ENCODE measurements at places on chromosomes 3 and 15.

DNA sequence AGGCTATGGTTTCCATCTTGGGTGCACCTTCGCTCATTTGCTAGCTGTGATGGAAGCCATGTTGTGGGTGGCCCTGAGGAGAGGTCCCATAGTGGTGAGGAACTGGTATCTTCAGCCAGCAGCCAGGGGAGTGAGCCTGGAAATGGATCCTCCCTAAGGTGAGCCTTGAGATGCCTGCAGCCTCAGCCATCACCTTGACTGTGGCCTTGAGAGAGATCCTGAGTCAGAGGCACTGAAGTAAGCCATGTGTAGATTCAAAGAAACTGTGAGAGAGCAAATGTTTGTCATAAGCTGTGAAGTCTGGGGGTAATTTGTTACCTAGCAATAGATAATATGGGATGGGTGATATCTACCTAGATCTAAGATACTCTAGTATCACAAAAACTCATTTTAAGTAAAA is 105.3 kb downstream of the SNRK start:
- DNase-seq: no peak

GRCh38 chr15:39414201-39414600 is 166.7 kb upstream of the THBS1 start:
- no peak for DNase-seq

DNA sequence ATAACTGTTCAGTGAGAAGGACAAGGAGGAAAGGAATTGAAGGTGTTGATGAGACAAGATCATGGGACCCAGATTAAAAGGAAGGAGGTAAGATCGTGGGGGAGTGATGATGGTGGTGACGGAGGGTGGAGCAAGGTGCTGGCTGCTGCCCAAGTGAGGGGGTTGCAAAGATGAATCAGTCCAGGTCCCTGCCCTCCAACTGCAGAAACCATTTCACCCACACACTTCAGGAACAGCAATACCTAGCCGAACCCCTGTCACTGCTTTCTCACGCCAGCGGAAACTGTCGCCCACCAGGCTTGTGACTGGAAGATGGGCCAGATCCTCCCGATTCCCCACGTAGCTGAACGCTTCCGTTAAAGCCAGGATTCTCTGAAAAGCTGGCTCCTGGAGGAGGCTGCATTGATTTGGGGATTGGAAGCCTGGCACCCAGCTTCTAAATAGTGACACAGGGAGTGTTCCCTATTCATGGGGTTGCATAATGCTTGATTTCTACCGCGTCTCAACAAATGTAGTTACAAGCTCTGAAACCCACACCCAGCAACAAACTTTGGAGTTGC is 3.2 kb upstream of the LSG1 start:
- no peak for DNase-seq

GRCh38 chr3:46664971-46665762 is 28.3 kb downstream of the ALS2CL start:
- DNase-seq: no peak

DNA sequence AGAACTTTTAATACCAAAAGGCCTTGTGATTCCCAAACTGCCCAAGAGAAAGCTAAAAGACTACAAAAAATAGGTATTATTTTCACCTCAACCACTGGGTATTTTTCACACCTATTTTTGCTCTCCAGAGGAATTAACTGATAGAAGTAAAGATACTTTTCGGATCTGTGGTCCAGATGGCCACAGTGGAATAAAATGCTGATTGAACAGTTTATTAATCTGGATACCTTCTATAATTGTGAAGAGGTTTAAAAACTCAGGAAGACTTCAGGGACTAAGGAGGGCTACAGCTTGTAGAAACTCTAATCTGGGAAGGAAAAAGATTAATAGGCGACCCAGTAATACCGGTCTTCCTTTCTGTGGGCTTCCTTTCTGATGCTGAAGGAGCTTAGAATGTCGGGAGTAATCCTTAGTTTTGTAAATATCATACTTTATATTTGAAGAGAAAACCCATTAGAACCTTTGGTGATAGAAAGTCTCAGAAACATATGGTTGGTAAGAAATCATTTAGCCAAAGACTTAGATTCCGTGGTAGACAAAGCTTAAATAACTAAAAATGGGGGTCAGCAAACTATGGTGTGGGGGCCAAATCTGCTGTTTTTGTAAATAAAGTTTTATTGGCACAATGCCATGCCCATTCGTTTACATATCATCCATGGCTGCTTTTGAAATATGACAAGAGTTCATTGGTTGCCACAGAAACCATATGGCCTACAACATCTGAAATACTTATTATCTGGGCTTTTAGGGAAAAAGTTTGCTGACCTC is 47.8 kb downstream of the TTC23 start:
- no peak for DNase-seq

- no peak for DNase-seq
Measured at GRCh38 chr15:31260646-31261265, 65.9 kb upstream of the KLF13 start.

- DNase-seq: no peak
Measured at GRCh38 chr3:135994708-135995337, 29.3 kb downstream of the PPP2R3A start.

DNA sequence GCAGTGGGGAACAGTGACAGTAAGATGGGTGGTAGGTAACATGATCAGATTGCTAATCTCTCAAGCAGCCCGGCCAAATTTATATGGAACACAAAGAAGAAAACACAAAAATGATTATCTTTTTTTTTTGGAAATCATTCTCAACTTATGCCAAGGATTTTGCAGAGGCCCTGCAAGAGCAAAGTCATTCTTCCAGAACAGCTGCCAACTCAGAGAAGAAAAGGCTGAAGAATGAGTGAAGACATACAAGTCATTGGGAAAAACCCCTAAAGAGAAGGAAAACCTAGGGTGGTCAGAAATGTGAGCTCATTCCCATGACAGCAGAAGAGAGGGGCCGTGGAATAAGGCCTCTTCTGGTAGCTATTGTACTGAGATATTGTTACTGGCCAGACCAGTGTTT is 246.7 kb downstream of the SHOX2 start:
- DNase-seq: no peak

GRCh38 chr3:131975047-131975446 is 59.8 kb downstream of the CPNE4 start:
- no peak for DNase-seq

DNA sequence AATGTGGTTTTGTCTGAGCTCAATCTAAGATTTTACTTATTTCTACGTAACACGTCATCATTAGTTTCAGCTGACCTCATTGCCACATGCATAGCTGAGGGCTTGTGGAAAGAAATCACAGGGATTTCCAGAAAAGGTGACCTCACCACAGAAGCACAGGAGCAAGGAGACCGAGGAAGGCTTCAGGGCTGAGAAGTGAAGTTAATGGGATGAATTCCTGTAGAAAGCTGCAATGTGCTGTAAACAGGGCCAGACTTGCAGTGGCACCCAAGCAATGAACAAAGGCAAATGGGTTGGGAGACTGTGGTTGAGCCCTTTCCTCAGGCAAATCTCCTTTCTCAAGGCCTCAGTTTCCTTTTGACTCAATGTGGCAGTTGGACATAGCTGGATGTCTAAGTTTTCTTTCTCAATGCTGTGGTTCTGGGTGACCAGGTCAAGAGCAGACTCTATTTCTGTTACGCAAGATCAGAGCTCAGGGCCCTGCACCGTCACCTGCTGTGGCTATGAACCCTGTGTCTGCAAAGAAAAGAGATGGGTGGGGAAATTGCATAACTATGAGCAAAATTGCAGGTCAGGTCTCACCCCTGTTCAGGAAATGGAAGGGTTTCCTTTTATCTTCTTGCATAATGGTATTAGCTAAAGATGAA is 252.2 kb upstream of the TBL1XR1 start:
- no peak for DNase-seq

DNA sequence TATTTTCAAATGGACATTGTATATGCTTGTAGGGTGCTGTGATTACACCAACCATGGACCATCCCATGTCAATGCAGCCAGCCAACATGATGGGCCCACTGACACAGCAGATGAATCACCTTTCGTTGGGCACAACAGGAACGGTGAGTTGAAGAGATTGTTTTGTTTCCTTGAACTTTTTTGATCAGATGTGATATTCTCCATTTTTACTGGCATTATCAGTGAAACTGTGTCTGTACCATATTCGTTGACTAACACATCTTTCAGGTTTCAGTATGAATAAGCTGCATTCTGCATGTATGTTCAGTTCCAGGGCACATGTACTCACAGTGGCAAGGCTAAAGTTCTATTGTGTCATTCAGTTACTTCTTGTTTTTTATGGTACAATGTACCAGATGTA is 655.2 kb downstream of the RBMS3 start:
- DNase-seq: no peak

GRCh38 chr3:51393134-51393495 is 2.0 kb downstream of the RBM15B start:
- DNase-seq: no peak

DNA sequence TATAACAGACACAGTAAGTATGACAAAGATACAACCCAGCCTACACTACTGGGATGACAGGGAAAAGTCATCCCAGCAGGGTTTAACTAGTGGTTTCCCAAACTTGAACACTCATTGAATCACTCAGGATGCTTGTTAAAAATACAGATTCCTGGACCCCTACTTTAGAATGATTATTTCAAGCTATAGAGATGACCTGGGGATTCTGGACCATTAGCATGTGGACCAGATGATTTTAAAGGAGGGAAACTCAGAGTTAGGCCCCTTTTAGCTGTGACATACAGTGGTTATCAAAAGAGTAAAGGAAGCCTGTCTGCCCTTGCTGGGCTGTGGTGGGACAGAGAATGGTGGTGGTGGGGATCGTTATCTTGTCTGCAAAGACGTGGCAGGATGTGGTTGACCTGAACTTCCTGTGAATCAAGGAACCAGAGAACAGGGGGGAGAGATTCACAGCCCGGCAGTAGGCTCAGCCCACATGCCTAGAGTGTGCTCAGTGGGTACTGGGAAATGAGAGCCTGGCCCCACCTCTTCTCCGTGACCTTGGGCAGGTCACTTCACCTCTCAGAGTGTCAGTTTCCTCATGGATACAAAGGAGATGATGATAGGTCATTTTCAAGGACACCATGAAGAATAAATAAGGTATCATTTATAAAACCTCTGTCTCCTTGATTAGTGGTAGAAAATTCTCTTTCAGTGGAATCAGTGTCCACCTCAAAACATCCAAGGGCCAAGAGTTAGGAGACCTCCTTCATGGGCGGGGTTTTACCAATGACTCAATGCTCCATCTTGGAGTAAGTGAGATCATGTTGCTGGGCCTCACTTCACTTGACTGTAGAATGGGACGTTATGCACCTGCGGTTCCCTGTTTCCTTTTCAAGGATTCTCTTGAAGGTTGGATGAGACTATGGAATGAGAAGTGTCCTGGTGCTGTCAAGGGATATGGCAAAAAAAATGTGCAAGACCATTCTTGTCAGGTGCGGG is 306.5 kb downstream of the RPLP1 start:
- no peak for DNase-seq

- DNase-seq: no peak
Measured at GRCh38 chr15:99086327-99086667, 18.6 kb upstream of the SYNM start.

DNA sequence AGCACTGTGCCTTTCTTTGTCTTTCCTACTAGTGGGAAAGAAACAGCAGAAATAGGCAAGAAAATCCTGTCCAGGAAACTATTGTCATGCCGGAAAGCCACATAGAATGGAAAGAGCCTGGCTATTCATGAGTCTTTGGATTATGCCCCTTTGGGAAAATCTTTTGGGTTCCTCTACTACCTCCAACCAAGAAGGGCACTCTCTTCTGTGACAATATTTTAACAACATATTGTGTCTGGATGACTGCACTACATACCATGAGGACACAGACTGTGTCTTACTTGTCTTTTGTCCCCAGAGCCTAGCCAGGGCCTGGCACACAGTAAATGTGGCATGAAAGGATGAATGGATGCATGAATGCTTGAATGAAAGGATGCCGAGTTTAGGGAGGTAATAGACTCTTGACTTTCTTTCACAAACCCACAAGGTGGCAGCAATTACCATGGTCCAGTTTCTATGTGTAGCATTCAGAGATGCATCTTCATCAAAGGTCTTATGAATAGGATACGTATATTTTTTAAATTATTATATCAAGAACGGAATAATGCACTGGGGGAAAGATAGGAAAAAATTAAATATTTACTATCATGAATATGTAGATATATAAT is 30.3 kb downstream of the ARL14 start:
- peak; percentile 50 for DNase-seq

DNA sequence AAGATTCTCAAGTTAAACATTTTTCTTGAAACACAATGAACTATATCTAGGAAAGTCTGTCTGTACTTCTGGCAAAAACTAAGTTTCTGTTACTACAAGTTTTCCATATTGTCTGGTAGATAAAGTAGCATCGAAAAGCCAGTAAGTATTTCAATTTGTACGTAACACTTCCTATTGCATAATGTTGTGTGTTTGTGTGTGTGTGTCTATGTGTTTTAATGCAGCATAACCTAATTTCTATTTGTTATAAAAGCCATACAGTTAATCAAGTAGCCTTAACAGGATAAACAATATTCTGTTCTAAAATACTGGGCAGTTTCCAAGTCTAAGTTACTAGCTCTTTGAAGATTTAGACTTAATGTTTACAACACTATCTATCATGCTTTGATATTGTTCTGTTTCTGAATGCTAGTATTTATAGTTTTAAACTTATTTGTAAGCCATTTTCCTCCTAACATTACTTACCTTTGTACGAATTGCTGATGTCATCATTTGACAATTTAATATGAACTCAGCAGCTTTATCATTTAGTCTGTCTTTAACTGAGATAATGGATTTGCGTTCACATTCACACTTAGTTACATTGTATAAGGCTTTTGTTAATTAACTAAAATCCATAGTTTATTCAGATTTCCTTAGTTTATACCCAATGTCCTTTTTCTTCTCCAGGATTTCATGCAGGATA is 163.9 kb downstream of the CBLB start:
- DNase-seq: no peak

- no peak for DNase-seq
Measured at GRCh38 chr15:39944726-39945125, 10.8 kb downstream of the EIF2AK4 start.

DNA sequence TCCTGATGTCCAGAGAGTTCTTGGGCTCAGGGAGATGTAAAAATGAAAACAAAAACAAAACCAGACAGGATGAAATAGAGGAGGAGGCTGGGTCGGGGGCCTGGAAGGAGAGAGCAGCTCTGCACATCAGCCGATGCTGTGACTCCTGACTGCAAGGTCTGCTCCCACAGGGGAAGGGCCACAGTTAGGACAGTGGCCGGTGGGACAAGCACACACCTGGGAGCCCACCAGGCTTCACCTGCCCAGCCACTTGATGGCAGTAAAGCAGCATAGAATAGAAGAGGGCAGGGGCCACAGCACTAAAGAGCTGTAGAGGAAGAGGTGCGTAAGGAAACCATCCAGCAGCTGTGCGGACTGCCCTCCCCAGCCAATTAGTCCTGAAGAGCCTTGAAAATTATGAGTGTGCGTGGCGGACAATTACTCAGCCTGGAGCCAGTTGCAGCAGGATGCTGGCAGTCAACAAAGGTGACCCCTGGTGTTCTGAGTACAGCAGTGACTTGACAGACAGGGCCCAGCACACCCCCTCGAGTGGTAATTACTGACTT is 29.8 kb downstream of the ALS2CL start:
- peak; percentile 55 for DNase-seq

- DNase-seq: no peak
Measured at GRCh38 chr15:69854521-69855181, 243.1 kb downstream of the TLE3 start.

Measured in NCI-H1092 (cell line).